ENCODE measurements at places on chromosomes 11 and 22. TPM values are rescaled to one million over a fixed set of nuclear protein-coding genes. Genes with fewer than 3 reads are reported as not detected.

The MGAT3 gene
- total RNA-seq: 0.35 TPM

The TUB gene
- 5.7 TPM for total RNA-seq

The CSKMT gene
- total RNA-seq: 13.1 TPM

The KRTAP5-2 gene
- not detected for total RNA-seq

The PANX2 gene
- total RNA-seq: 7.7 TPM

The PRODH gene
- total RNA-seq: 0.28 TPM

The ACRV1 gene
- not detected for total RNA-seq

The LRRC56 gene
- 0.55 TPM for total RNA-seq

The NNMT gene
- total RNA-seq: 151 TPM

The RNH1 gene
- 170 TPM for total RNA-seq

The CELSR1 gene
- total RNA-seq: 23.2 TPM

The OR5A1 gene
- total RNA-seq: not detected

The TSPAN18 gene
- 2.4 TPM for total RNA-seq

The PGM2L1 gene
- 13.2 TPM for total RNA-seq

The MRGPRF gene
- total RNA-seq: 0.09 TPM

The FXYD2 gene
- 16.9 TPM for total RNA-seq

The GTSE1 gene
- total RNA-seq: 29.9 TPM

The RBMXL2 gene
- not detected for total RNA-seq

The PMM1 gene
- total RNA-seq: 24.4 TPM

The OR51B5 gene
- not detected for total RNA-seq

The CLCF1 gene
- 44.6 TPM for total RNA-seq

The GRIA4 gene
- not detected for total RNA-seq

The VSIG10L2 gene
- total RNA-seq: not detected

The TEX12 gene
- total RNA-seq: not detected

The TPBGL gene
- total RNA-seq: 0.35 TPM

The JAML gene
- not detected for total RNA-seq

All from A549 treated with CpdA at 1 μM for 4 hours (cell line).